ENCODE measurements at places on chromosomes 2 and 18.

DNA sequence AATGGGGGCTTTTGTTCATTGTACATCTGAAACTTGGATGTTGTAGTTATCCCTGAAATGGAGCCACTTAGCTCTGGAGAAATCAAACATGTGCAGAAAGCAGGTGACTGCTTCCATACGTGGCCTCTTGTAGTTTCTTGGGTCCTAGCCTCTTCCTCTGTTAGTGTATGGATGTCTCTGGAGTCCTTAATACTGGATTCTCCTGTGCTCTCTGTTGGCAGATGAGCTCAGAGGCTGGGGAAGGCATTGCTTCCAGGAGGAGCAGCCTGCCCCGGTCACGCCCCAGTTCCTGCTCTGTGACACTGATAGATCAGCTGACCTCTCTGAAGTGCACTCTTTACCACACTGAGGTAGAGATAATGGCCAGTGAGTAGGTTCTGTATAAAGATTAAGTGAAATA lies 176.2 kb downstream of the LDLRAD4 start:
- DNase-seq: no peak

DNA sequence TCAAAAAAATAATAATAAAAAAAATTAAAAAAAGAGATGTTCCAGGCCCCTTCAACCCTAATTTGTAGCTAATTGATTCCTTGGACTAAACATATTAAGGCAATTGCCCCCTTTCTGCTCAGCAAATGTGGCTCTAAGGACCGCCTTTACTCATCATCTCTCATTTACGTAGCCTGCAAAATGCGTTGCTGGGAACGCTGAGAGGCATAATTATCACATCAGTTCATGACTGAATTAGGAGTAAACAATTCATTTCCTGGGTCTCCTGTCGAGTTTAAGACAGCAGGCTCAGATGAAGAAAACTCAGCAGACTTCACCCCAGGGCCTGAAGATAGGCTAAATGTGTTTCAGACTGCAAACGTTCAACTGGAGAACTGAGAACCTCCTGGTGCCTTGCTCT lies 413.5 kb downstream of the NBAS start:
- DNase-seq: no peak

- no peak for DNase-seq
These were observed 15.9 kb upstream of the POMC start for GRCh38 chr2:25184254-25184653.

DNA sequence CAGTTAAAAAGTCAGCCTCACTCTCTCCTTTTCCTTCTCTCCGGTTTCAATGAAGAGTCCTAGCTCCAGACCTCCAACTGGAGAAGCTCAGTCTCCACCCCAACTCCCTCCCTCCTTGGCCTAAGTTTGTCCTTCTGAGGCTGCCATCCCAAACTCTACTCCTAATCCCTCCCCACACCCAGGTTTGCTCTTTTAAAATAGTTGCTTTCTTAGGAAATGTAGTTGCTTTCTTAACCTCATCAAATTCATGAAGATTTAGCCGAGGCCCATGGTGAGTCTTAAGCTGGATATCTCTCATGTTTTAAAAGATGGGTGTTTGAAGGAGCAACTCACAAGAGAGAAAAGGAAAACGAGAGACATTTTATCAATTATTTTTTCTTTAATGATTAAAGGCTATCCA lies 937 bp upstream of the LANCL1 start:
- peak; percentile 66 for DNase-seq

GRCh38 chr2:232310121-232310520 lies 68.4 kb upstream of the ALPP start:
- DNase-seq: no peak

DNA sequence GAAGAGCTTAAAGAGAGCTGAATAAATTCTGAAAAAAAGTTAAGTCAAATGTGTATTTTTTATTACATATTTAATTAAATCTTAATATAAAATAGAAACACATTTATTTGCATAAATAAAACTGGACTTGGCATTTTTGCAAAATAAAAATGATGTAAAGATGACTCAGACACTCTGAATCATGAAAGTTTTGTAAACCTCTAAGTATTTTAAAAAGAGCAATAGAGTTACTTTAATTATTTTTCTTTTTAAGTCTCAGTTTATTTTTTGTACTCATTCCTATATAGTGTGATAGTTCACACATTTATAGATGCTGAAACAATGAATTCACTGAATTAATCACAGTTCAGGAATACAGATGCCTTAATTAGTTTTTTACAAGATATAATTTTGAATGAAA lies 109.9 kb upstream of the DTNA start:
- peak; percentile 36 for DNase-seq

- no peak for DNase-seq
These were observed 31.3 kb upstream of the MSTN start for GRCh38 chr2:190093793-190094192.

GRCh38 chr18:6652098-6652497 lies 77.4 kb upstream of the ARHGAP28 start:
- no peak for DNase-seq

DNA sequence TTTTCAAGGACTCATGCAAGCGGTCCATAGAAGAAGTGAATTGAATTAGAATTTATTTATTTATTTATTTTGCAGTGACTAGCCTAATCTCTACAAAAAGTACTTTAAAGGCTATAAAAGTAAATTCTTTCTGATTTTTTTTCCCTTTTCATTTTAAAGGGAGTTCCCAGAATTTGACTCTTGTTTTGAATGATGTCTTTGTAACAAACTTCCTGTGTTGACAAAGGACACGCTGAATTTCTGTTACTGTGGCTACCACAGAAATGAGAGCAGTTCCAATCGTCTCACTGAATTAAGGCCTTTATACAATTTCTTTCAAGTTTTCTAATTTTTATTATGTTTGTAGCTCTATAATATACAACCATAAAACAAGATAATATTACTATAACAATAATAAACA lies 46.3 kb upstream of the LPIN2 start:
- no peak for DNase-seq

GRCh38 chr2:12803607-12804006 lies 86.9 kb downstream of the TRIB2 start:
- peak; percentile 66 for DNase-seq

- DNase-seq: no peak
These were observed 111.2 kb upstream of the CD226 start for GRCh38 chr18:70058916-70059315.

GRCh38 chr2:36355151-36355889 lies at the start of gene CRIM1:
CRIM1 (plus strand) TSS chr2:36355778; CDS start chr2:36356293, 515 bp downstream.
- DNase-seq: peak; percentile 95

- DNase-seq: no peak
These were observed 16.9 kb downstream of the PUM2 start for GRCh38 chr2:20333738-20334137.

DNA sequence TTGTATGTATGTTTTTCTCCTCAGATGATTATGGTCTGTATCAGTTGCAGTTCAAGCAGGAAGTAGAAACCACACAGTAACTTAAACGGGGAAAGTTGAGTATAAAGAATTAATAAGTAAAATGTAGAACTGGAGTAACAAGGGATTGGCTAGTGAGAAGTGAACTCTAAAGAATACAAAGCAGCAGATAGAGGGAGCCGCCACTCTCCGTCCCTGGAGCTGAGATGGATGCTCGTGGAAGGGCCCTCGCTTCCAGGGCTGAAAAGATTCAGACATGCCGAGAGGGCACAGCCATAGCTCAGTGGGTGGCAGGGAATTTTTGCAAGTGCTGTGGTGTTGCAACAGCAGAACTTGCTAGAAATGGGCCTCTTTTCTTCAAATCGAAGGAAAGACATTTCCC lies 155.8 kb downstream of the COL6A3 start:
- peak; percentile 52 for DNase-seq

DNA sequence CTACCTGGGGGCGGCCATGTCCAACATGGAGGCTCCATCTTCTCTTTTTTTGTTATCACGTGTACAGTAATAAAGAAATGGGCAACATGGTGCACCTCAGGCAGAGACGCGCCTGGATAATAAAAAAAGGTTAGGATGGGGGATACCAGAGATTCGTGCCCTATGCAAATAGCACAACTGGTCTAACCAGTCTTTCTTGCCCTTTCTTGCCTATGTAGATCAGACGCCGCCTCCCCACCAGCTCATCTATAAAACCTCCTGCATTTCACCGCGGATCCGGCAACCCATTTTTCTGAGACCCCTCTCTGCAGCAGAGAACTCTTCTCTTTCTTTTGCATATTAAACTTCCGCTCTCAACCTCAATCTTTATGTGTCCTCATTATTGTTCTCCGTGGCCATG lies 68.7 kb downstream of the MYL12B start:
- no peak for DNase-seq

- DNase-seq: peak; percentile 98
These were observed 73.2 kb upstream of the LCLAT1 start for GRCh38 chr2:30373881-30374302.

DNA sequence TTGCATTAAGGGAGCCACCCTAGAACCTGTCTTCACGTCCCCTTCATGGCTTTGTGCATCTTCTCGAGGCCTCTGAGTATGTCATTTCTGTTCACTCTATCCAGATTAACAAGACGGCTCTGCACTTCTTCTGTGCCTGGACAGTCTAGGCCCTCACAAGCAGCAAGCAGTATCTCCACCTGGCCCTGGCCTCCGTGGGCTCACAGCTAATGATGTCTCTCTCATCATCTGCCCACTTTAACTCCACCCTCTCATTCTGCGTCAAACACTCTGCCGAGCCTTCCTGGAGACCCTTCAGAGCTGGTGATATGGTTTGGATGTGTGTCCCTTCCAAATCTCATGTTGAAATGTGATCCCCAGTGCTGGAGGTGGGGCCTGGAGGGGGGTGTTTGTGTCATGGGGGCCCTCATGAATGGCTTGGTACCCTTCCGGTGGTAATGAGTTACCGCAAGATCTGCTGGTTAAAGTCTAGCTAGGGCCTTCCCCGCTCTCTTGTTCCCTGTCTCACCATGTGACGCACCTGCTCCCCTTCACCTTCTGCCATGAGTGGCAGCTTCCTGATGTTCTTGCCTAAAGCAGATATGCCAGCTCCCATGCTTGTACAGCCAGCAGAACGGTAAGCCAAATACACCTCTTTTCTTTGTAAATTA lies 132.5 kb upstream of the ID2 start:
- no peak for DNase-seq

DNA sequence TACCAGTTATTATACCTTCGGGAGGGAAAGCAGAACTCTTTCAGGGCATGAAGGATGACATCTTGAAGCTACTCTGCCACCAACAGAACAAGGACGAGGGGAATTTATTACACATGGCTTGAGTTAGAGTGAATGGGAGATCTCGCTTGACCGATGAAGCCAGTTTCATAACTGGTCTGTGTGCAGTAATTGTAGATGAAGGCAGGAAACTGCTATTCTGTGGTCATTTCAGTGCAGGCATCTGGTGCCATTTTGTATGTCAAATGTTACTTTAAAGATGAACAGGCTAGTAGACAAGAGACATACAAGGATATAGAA lies 20.5 kb downstream of the GREB1 start:
- DNase-seq: no peak

GRCh38 chr18:36672437-36673344 lies 156.1 kb downstream of the TPGS2 start:
- peak; percentile 23 for DNase-seq

DNA sequence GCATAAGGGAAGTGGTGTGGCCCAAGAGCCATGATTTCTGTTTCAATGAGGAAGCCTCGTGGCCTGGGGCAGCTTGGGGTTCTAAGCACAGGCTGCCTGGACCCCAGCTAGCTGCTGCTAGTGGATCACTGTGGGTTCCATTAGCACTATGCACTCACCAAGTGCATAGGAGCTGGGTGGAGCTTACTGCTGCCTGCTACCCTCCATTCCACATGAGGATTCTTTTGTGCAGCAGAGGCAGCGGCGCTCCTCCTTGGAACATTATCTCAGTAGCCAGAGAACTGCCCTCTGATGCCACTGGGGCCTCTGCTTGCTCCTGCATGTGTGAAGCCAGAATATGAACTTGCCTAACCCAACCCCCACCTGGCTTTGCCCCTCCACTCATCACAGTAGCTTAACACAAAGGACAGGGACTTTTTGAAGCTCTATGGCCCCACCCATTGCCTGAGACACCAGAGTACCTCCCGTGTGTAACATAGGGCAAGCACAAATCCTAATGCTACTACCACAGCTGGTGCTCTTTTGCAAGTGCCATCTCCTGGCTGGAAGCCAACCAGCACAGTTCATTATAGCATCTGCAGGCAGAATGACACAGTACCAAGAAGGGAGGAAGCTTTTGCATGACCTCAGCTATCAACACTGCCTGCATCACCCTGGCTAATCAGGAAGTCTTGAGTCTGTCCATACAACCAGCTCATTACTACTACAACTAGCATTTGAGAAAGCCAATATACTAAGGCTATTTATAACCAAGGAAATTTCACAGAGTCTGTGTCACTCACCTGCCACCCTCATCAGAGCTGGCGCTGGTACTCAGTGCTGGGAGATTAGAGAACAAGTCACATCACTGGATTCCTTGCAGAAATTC lies 297.0 kb upstream of the GULP1 start:
- peak; percentile 37 for DNase-seq

- peak; percentile 68 for DNase-seq
These were observed 74.3 kb upstream of the COL5A2 start for GRCh38 chr2:189253836-189254235.

- DNase-seq: no peak
These were observed 61.2 kb upstream of the RAB27B start for GRCh38 chr18:54767098-54767497.

GRCh38 chr2:192899466-192899865 lies 704.7 kb upstream of the TMEFF2 start:
- DNase-seq: no peak

GRCh38 chr2:150346806-150347205 lies 140.7 kb downstream of the RND3 start:
- DNase-seq: peak; percentile 60

DNA sequence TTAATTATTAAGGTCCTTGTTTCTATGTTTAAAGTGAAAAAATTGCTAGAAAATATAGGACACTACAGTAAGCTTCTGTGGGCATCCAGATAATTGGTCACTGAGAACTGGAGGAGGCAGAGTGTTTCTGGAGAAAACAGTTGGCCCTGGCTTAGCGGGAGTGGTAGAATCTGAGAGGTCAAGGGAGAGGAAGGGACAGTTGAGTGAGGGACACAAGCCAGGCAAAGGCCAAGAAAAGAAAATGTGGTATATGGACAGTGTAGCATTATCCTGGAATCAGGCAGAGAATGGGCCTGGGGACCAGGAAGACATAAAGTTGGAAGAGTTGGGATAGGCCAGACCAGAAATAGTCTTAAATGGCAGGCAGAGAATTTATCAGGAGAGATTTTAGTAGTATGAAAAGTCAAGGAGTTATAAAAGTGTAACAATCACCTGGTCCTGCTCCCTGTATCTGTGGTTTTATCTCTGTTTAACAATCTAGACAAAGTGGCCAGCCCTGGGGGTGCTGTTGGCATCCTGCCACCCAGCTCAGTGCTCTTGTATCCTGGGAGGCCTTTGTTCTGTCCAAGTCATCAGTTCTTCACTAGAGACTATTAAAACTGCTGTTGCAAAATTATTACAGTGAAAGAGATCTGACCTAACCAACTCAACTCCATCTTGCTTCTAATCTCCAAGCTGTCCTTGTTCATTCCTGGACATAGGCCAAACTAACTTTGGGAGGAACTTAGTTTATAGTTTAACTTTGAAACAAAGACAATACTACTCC lies 15.4 kb upstream of the MSGN1 start:
- DNase-seq: no peak

DNA sequence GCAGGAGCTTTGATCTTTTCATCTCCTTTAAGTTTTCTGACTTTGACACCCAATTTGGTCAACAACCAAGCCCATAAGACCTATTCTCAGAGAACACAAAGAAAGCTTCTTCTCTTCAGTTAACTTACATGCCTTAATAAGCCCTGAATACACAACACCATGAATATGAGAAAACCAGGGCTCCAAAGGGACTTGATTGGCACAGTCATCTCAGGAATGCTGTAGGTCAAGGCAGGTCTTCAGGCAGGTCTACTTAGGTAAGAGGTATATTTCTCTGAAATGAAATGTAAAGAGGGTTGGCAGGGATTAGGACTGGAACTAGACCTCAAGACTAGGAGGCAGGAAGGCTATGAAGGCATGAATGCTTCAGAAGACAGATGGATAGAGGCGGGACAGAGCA lies 24.4 kb upstream of the EIF2AK3 start:
- no peak for DNase-seq

Measured in fibroblast of skin of right biceps (primary cell).